ENCODE measurements at places on chromosomes 5 and 9.

DNA sequence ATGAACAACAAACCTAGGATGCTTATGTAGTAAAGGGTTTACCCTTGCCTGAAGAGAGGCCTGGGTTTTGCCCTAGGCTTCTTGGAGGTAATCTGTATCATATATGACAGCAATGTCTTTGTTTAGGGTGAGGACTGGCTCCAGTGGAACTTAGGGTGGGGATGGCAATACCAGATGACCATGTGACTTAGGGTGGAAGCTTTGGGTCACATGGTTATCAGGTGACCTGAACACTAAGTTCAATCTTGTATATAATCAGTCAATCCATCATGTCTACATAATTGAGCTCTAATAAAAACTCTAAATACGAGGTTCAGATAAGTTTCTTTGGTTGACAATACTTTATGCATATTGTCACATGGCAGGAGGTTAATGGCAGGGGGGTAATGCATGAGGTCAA, 10.6 kb upstream of the PPP2R2B start:
- no peak for DNase-seq

GRCh38 chr5:90598293-90598692, 39.7 kb downstream of the ADGRV1 start:
- no peak for DNase-seq

GRCh38 chr5:54551926-54552325, 34.4 kb downstream of the SNX18 start:
- no peak for DNase-seq

DNA sequence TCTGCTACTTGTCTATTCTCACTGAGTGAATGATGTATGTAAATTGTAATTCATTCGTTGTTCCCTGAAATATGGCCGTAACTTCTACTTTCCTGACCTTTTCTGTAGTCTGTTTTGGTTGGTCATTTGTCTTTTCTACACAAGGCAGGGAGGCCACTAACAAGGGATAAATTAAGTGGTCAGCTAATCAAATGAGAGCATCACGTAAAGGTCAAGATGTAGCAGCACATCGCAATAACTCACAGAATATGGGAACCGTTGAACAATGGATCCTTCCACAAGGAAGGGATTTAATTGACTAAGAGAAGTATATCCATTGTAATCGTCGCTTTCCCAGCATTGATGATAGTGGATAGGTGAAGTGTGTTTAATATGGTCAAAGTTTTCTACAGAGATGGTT, 171.1 kb downstream of the DMRT2 start:
- no peak for DNase-seq

DNA sequence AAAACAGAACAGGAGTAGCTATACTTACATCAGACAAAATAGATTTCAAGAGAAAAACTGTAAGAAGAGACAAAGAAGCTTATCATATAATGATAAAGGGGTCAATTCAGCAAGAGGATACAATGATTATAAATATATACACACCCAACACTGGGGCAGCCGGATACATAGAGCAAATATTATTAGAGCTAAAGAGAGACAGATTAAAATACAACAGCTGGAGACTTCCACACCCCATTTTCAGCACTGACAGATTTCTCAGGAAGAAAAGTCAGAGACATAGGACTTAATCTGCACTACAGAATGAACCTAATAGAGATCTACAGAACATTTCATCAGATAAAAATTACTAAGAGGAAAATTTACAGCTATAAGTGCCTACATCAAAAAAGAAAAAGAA, 35.7 kb downstream of the OXCT1 start:
- no peak for DNase-seq

DNA sequence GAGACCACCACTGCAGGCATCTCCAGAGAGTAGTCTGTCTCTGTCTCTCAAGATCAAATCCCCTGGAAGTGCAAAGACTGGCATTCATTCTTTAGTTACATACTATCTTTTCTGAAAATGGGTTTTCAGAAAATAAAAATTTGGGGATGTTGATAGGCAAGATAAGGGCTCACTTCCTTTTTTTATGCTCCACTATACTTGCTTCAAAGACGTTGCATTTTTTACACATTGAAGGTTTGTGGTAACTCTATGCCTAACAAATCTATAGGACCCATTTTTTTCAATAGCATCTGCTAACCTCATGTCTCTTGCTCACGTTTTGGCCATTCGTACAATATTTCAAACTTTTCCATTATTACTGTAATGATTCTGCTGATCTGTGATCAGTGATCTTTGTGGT, 37.0 kb downstream of the DMAC1 start:
- no peak for DNase-seq

DNA sequence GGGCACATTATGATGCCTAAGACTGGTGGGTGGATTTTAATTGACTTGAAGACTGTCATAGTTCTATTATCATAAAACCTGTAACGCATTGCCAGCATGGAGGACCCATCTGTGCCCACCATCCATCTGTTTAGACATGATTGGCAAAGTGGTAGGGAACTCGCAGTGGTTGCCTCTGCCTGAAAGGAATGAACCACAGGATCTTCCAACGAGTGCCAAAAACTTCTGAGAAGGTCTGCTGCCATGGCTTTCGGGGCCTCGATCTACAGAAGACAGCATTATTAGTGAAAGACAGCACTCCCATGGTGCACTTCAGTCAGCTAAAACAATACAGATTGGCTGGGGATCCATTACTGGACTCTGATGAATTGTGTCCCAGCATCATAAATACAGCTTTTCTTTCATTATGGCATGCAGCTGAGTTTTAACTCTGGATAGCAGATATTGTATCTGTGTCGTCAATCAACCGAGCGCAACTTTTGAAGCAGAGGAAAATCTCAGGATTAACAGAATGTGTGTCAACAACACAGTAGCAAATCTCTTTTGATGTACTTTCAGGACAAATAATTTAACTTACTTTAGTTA, 74.3 kb downstream of the ZDHHC21 start:
- no peak for DNase-seq

DNA sequence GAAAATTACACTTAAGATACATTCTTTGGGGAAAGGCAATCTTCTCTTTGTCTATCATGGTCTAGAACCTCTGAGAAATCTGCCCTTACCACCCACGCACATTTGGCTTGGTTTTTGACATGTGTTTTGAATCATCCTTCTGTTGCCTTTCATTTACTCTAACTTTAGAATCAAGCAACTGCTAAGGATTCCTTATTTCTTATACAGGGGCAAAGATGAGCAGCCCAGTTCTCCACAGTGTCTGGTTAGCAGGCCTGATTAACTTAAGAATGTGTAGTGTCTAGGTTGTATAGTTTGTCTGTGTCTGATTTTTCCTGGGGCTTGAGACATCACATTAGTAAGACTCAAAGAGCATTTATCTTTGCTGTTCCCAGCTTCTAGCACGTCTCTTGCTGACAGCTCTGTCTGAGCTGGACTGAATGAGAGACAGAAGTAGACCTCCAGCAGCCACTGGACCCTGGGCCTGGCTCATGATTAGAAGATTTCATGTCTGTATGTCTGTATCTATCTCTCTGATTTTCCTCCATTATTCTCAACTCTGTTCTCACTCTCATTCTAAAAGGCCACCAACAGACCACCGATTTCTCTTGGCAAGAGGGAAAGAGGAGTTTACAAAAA, 31.8 kb upstream of the PCA3 start:
- DNase-seq, result no peak

Measured in NAMALWA (cell line).